ENCODE measurements at places on chromosomes 2 and 18. TPM values are rescaled to one million over a fixed set of nuclear protein-coding genes. Genes with fewer than 3 reads are reported as not detected.
A peak's percentile ranks its signal among the peaks of the same experiment; 100 is the strongest.

The NCKAP5 gene
- total RNA-seq, result 4.6 TPM

The EHD3 gene
- total RNA-seq, result 32.4 TPM

The PROKR1 gene
- not detected for total RNA-seq

- no peak for DNase-seq
These were observed 109.9 kb upstream of the CAB39 start for GRCh38 chr2:230602562-230603230.

GRCh38 chr18:10194592-10194991 is 259.8 kb upstream of the APCDD1 start:
- no peak for DNase-seq

- DNase-seq, result peak; percentile 71
These were observed 157.8 kb downstream of the BCL2 start for GRCh38 chr18:63161761-63162195.

- no peak for DNase-seq
These were observed 909.6 kb downstream of the DSC3 start for GRCh38 chr18:30132959-30133358.

- DNase-seq, result no peak
These were observed 37.5 kb upstream of the SOS1 start for GRCh38 chr2:39158351-39158750.

GRCh38 chr2:204608237-204608939 is 63.1 kb downstream of the PARD3B start:
- DNase-seq, result peak; percentile 8

DNA sequence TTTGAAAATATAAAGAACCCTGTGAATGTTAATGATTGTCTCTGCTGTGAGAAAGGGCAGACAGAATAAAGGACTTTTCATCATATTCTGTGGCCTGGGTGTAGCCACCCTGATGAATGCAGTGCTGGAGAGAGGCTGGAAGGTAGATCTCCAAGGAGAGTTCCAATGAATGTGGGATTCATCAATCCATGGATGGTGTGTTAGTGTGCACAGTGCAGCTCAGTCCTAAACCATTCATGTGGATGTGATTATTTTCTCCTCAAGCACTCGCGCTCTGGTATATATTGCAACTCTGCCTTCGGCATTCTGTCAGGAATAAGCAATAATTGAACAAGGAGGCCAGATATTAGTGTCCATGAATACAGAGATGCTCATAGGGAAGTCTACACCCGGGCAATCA is 47.1 kb downstream of the LRRTM1 start:
- no peak for DNase-seq

- DNase-seq, result no peak
These were observed 162.1 kb downstream of the ARL4C start for GRCh38 chr2:234334756-234335155.

DNA sequence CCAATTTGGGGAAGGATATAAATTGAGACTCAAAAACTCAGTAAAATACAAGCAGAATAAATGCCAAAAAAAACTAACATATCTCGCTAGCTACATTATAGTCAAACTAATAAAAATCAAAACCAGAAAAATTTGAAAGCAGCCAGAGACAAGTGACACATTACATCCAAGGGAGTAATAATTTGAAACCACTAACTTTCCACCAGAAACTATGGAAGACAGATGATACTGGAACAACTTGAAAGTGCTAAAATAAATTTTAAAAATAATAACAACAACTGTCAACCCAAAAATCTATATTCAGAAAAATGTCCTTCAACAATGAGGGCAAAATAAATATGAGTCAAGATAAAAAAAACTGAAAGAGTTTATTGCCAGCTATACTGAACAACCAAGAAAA is 110.7 kb downstream of the EVA1A start:
- DNase-seq, result no peak

DNA sequence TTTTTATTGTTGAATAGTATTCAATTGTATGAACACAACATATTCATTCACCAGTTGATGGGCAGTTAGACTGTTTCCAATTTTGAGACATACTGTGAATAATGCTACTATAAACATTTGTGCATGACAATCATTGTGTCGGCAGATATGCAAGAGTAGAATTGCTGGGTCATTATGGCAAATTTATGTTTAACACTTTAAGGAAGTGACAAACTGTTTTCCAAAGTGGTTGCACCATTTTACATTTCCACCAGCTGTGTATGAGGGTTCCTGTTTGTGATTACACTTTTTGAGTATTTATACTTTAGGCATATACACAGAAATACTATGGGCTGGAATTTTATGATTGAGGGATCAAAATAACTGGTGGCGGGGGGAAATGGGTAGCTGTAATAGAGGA is 61.2 kb downstream of the MAP4K3 start:
- DNase-seq, result no peak

- DNase-seq, result no peak
These were observed 99.9 kb downstream of the DYM start for GRCh38 chr18:49360582-49360981.

DNA sequence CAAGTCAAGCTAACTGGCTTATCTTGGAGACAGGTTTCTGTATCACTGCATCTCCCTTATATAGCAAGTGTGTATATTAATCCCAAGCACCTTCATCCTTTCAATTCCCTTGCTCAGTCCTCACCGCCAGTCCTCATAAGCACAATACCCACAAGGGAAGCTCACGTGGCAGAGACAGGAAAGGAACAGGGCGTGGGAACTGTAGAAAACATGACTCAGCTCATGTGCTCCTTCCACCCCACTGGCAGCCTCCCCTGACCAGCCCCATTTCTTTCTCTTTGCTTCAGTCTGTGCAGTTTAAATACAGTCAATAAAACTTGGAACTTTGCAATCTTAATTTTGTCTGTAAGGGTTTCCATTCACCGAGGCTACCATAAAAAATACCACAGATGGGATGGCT is 36.5 kb upstream of the CDH19 start:
- DNase-seq, result peak; percentile 52

Data from heart right ventricle (tissue), 16 donors.